Activated CD4-positive, CD25-positive, alpha-beta regulatory T cell (primary cell): ENCODE measurements at places on chromosomes 4 and X.

DNA sequence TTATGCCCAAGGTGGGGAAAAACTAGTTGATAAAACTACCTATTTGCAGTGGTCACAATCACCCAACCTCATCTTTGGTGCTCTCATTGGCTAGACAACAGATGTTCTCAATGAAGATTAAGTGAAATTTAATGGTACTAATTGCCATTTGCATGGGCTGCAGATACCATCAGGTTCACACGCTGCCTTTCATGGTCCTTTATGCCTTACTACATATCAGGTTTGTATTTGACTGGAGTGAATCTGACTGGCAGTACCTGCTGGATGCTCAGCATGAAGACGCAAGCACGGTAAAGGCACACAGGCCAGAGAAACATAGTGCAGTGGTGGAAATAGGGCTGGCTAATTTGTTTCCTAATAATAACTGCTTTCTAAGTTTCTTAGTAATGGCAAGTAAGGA, 48.3 kb downstream of the DCX start:
- DNase-seq, result no peak

- DNase-seq, result no peak
Observed at GRCh38 chr4:70715097-70715496, 6.7 kb upstream of the RUFY3 start.

- DNase-seq, result no peak
Observed at GRCh38 chrX:109880629-109881028, 122.3 kb upstream of the TMEM164 start.

GRCh38 chr4:26075583-26075982, 161.6 kb downstream of the SMIM20 start:
- DNase-seq, result no peak
